Articular chondrocyte of knee joint (primary cell): ENCODE measurements at places on chromosomes 16 and 17. TPM values are rescaled to one million over a fixed set of nuclear protein-coding genes. Genes with fewer than 3 reads are reported as not detected.

CLEC18A gene
- 0.65 and 0.86 TPM in 2 replicates for total RNA-seq

CCL17 gene
- not detected in 2 replicates for total RNA-seq

STH gene
- total RNA-seq, result not detected in 2 replicates

ENPP7 gene
- total RNA-seq, result not detected in 2 replicates

PSME3IP1 gene
- total RNA-seq, result 57.0 and 75.9 TPM in 2 replicates

TNP2 gene
- total RNA-seq, result not detected in 2 replicates

GAA gene
- 49.8 and 53.2 TPM in 2 replicates for total RNA-seq

CHST6 gene
- total RNA-seq, result 0.65 and 0.78 TPM in 2 replicates
